Fibroblast of the aortic adventitia (primary cell): ENCODE measurements at places on chromosomes 6 and 20. TPM values are rescaled to one million over a fixed set of nuclear protein-coding genes. Genes with fewer than 3 reads are reported as not detected.

Gene GRM1
- total RNA-seq = under 0.01 and 0.09 TPM in 2 replicates

- no peak for DNase-seq
Observed at GRCh38 chr6:98593676-98594075, 240.7 kb upstream of the POU3F2 start.

Gene TREM1
- total RNA-seq = 0.36 TPM in 1 of 2 replicates, not detected in the other

Gene TAF4
- 2.9 and 5.4 TPM in 2 replicates for total RNA-seq

DNA sequence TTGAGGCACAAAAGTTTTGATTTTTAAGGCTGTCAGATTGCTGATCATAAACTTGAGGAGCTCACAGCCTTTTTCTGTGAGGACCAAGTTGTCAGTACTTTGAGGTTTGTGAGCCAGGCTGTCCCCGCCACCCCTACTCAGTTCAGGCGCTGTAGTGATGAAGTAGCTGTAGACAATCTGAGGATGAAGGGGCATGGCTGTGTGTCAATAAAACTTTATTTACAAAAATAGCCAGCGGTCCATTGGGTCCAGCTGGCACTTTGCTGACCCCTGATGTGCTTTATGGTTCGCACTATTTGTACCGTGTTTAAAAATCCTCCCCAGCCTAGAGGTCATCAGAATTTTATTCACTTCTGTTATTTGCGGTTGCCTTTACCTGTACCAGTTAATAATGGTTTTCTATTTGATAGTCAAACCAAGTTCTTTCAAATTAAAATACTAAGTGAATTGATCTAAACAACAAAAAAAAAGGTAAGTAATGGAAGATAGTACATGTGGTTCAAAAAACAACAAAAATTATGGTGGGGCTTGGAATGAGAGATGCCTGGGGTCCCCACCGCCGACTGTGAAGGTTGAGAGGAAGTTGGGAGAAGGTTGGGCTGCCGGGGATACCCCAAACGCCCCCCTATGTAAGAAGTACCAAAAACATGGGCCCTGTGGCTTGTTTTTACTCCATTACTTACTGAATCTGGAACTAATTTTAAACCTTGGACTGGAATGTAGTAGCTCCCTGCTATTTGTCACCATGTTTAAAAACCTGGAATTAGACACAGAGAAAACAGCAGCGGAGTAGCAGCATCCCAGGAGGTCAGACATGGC is 123.6 kb downstream of the SYCP2 start:
- no peak for DNase-seq
